ENCODE measurements at places on chromosomes 5 and 9.
A peak's percentile ranks its signal among the peaks of the same experiment; 100 is the strongest.

GRCh38 chr9:125246261-125246667, 5.1 kb upstream of the HSPA5 start:
- no peak for DNase-seq

GRCh38 chr9:103681435-103681834, 412.7 kb upstream of the SMC2 start:
- no peak for DNase-seq

DNA sequence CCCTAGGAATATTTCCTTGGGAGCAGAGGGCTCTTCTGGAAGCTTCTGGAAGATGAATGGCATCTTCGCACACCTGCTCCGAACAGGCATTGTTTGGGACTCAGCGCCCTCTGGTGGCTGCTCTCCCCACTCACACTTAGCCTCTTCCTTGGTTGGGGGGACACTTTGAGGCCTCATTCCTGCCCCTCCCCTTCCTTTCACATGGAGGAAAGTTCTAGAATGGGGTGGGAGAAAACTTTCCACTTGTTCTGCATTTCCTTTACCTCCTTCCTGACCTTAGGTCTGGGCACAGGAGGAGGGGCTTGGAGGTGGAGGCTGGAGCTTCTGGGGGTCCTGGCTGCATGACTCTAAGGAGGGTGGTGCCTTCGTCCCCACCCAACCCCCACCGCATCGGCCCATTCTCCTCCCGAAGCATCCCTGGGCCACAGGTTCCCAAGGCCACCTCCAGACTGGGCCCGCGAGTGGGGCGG, 19.3 kb upstream of the SMIM32 start:
- DNase-seq, result peak; percentile 31

DNA sequence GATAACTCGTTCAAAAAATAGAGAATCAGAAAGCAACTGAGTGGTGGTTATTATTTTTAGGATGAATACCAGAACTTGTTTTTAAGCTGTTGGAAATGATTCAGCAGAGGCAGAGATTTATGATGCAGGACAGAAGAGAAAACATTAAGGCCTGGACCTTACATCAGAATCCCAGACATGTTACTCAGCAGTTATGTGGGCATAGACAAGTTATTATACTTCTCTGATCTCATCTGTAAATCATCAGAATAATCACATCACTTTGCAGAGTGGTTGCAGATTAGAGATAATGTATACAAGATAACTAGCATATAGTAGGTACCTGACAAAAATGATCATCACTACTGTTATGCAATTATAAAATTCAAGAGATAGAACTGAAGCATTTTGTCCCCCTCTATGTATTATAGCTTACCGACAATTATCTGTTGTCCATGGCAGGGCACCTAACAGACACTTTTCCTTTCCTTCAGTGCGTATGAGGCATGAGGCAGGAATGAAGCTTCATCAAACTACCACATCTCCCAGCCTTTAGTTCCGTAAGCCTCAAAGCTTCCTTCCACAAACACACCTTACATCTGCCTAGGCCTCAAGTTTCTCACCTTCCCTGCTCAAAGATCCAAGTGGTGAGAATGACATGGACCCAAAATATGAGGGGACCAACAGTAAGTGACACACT, 165.9 kb downstream of the DENND1A start:
- DNase-seq, result peak; percentile 90

DNA sequence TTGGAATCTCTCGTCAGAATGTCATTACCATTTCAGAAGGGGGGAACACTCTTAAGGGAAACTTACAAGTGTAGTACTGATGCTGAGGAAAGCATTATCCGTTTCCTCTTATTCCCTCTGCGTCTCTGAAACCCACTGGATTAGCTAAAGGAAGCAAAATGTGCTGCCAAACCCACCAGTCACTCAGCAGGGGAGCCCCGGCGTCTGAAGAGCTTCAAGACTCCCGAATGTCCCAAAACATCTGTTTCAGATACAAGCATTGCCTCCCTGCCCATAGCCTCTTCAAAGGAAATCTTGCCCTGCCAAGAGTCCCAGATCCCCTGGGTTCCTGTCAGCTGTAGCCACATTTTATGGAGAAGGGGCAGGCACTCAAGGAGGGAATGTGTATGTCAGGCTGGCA, 1.0 kb upstream of the HCN1 start:
- no peak for DNase-seq

- DNase-seq, result no peak
These were observed 11.9 kb downstream of the TNFAIP8 start for GRCh38 chr5:119367502-119368237.

DNA sequence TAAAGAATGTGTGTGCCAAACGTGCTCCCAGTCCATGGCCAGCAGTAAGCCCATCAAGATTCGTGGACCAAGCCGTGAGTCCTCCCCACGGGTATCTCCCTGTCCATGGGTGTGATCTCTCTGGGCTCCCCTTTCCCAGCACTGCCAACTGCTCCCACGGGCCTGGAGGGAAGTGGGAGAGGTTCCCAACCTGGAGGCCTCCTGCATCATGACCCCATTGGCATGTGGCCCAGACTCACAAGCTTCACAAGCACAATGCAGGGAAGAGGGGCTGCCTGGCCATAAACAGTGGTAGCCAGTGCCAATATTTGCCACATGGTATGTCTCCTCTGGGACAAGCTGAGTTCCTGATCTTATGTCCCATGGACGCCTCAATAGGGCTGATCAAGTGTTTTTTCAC, 59.1 kb downstream of the ABLIM3 start:
- no peak for DNase-seq

DNA sequence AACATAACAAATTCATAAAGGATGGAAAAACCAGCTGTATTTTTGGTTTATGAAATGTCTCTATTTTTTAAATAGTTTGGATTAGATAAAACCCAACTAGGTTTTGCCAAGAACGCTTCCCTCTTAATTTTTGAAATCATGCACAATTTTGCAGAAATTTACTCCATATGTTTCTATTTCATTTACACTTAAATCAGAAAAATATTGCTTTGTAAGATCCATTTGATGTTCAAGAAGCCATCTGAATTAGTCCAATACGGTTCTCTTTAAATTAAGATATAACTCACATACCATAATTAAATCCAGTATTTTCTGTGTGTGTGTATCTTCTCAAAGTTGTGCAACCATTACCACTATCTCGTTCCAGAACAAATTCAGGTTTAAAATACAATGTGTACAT, 78.6 kb upstream of the FBXL7 start:
- no peak for DNase-seq

GRCh38 chr5:13325765-13326164, 618.7 kb downstream of the DNAH5 start:
- DNase-seq, result peak; percentile 1

DNA sequence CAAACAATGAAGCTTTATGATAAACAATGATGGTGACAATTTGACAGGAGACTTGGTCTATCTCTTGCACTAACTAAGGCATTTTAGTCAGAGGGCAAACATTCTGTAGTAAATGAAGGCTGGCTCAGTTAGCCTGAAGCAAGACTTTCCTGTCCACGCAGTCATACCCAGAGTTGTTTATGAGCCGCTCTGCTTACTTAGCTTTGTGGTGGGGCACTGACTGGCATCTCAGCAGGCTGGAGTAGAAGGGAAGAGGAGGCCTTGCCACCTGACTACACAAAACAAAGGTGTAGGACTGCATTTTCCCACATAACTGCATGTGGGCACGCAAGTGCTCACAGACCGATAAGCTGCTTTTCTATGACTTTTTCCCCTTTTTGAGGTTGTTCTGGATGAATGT, 133.7 kb upstream of the EPB41L4A start:
- no peak for DNase-seq

DNA sequence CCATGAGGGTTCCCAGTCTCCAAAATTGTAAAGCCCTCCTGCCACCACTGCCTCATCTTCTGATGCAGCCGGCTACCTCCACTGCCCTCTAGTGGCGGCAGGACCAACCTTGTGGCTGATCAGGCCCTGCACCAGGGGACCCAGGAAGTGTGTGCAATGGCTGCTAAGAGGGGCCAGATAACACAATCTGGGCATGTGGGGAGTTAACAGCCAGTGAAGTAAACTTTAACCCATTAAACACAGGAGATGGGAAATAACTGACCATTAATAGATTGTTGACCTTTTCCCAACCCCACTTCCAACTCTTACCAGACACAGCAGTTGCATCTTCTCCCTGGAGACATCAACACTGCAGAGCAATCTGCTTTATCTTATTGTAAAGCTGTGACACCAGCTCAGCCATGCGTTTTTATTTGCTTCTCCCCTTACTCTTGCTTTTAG, 63.3 kb downstream of the FREM1 start:
- peak; percentile 29 for DNase-seq

DNA sequence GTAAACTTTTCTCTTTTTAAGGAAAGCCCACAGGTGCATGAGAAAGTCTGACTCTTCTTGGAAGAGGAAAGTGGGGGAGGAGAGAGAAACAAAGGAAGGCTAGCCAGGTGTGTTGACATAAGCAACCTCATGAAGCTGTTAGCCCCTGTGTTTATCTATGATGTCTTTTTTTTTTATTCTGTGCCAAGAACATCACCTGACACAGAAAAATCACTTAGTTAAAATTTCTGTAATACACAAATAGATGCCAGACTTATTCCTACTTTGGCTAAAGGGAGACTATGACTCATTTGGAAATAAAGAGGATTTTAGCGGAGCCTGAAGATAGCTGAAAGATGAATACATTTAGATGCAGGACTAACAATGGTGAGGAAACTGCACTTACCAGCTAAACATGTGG, 58.3 kb downstream of the BAAT start:
- no peak for DNase-seq

DNA sequence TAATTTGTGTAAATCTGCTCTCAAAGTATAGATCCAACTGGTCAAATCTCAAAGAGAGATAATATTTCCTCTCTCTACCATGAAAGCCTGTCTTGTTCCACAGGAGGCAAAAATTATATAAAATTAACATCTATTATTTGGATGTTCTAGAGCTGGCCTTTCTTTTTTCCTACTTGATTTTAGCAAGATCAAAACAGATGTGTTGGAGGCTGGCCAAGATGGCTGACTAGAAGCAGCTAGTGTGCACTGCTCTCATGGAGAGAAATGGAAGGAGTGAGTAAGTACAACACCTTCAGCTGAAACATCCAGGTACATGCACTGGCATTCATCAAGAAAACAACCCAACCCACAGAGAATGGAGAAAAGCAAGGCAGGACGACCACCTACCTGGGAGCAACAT, 298.6 kb upstream of the SLC24A2 start:
- peak; percentile 20 for DNase-seq

GRCh38 chr5:42912184-42912798, 100.6 kb upstream of the SELENOP start:
- peak; percentile 51 for DNase-seq

DNA sequence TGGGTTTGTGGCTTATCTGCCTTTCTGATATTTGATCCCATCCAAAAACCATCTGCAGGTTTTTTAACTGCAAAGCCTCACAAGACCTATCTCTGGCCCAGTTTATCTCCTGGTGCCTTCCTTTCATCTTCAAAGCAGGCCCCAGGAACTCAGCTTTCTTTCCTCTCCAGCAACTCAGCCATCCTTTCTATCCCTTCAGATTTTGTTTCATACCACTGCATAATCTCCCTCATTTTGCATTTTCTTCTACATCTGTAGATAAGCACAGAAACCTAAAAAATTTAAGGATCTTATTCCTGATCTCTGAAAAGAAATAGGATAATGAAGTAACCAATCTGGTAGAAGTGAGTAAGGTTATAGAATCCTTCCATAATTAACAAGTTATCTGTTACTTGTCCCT, 19.5 kb upstream of the ERCC6L2 start:
- no peak for DNase-seq

- peak; percentile 50 for DNase-seq
These were observed 126.2 kb upstream of the DMRT1 start for GRCh38 chr9:715300-715699.

- no peak for DNase-seq
These were observed 126.9 kb downstream of the PAPPA start for GRCh38 chr9:116280529-116280928.

- peak; percentile 60 for DNase-seq
These were observed 17.1 kb downstream of the MTREX start for GRCh38 chr5:55324815-55325418.

DNA sequence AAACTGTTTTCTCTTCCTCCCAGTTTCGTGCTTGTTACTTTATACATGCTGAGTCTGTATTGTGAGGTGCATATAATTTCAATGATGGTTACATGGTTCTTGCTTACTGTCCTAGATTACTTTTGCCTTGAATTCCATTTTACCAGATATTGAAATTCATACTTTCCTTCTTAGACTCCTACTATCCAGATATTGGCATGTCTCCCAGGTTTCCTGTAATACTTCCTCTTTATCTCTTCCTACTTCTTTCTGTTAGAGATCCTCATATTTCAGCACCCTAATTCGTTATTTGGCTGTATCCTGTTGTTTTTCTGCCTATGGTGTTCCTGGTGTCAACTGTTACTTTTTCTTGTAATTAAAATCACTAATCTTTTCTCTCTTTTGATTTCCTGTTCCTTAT, 522.1 kb downstream of the CCDC171 start:
- peak; percentile 62 for DNase-seq

GRCh38 chr9:115202960-115203751, 85.2 kb upstream of the TNC start:
- peak; percentile 99 for DNase-seq

DNA sequence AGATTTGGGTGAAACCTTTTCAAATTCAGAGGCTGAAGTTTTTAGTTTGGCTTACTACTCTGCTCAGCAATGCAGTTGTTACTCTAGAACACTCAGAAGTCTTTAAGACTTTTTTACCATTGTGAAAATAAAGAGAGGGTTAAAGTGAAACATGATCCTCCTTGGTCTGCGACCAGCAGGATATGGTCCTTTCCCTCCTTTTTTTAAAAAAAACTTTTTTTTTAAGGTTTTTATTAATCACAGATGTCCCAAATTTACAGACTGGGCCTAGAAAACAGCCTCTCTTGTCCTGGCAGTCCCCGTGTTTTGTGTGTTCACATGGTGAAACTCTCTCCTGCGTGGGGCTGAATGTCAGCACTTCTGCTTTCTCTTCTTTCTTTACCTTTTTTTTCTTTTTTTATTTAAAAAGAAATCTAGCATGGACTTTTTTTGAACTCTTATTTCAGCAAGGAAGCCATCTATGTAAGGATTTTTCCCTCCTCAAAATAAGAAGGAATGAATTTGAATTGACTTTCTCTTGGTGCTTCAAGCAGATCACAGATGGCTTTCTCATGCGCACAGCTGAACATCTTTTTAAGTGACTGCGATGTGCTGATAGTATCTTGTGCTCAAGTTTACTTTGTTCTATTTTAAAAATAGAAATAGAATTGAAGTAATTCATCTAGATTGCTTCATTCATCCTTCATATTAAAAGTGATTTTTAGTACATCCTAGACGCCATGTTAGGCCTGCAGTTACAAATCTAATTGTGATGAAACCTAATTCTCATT, 128.7 kb upstream of the OTULINL start:
- DNase-seq, result peak; percentile 80

DNA sequence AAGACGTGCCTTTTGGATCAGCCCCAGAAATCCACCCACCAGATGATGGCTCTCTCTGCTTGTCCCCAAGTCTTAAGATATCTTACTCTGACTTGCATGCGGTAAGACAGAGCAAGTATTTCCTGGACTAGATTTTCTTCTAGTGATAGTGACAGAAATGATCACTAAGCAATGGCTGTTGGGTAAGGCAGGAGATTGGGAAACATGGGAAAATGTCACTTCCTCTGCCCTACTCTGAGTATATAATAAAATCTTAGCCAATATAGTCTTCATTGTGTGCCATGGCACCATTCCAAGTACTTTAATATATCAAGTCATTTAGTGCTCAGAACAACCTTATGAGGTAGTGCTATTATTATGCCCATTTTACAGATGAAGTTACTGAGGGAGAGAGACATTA, 31.0 kb upstream of the GNA14 start:
- no peak for DNase-seq

- no peak for DNase-seq
These were observed 73.3 kb downstream of the FREM1 start for GRCh38 chr9:14836885-14837284.

- no peak for DNase-seq
These were observed 247.1 kb downstream of the EBF1 start for GRCh38 chr5:158852622-158853021.

- peak; percentile 62 for DNase-seq
These were observed 4.5 kb downstream of the FANCC start for GRCh38 chr9:95313010-95313498.

Data from fibroblast of skin of abdomen (primary cell).